ENCODE measurements at places on chromosomes 16 and 17. TPM values are rescaled to one million over a fixed set of nuclear protein-coding genes. Genes with fewer than 3 reads are reported as not detected.

GRCh38 chr16:10501016-10501607 lies 79.3 kb downstream of the EMP2 start:
- H3K36me3 ChIP-seq: no peaks in the 10 kb centered on the region
- no peak for DNase-seq
- H3K4me3 ChIP-seq: no peak overlapping the region
- peaks cover 3% of the 10 kb centered on the region for H3K27me3 ChIP-seq
- no peaks in the 10 kb centered on the region for H3K4me1 ChIP-seq

GRCh38 chr17:79104898-79105600 lies 30.4 kb downstream of the ENGASE start:
- DNase-seq: no peak
- H3K36me3 ChIP-seq: no peaks in the 10 kb centered on the region
- H3K4me3 ChIP-seq: no peak overlapping the region
- no peak overlapping the region for H3K27ac ChIP-seq
- peaks cover 11% of the 10 kb centered on the region for H3K27me3 ChIP-seq

STH gene
- total RNA-seq: 4.1 TPM

FOXF1 gene
- total RNA-seq: not detected

SMTNL2 gene
- 22.0 TPM for total RNA-seq

NPIPA3 gene
- 3.3 TPM for total RNA-seq
